Stimulated activated CD8-positive, alpha-beta memory T cell treated with anti-CD3 and anti-CD28 coated beads, Interleukin-15, amount 100 ng/mL, for 24 hours (primary cell): ENCODE measurements at places on chromosomes 6 and 20.

- no peak for DNase-seq
Observed at GRCh38 chr6:55604021-55604420, 25.0 kb upstream of the HMGCLL1 start.

GRCh38 chr6:57135885-57136284, 36.2 kb upstream of the BAG2 start:
- DNase-seq = no peak

GRCh38 chr6:44702292-44702691, 314.8 kb downstream of the CDC5L start:
- DNase-seq = no peak

DNA sequence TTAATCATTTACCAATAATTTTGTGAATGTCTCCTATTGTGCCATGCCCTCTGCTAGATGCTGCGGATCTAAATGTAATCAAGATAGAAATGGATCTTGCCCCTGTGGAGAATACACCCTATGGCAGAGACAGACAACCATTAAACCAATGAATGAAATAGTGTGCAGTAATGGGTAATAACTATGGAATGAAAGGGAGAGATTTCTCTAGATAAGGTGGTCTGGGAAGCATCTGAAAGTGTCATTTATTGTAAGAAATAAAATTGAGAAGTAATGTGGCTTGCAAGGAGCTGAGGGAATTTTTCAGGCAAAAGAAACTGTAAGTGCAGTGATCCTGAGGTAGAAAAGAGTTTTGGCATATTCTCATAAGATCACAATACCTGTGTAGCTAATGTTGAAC, 430.0 kb downstream of the LMBRD1 start:
- DNase-seq = no peak

DNA sequence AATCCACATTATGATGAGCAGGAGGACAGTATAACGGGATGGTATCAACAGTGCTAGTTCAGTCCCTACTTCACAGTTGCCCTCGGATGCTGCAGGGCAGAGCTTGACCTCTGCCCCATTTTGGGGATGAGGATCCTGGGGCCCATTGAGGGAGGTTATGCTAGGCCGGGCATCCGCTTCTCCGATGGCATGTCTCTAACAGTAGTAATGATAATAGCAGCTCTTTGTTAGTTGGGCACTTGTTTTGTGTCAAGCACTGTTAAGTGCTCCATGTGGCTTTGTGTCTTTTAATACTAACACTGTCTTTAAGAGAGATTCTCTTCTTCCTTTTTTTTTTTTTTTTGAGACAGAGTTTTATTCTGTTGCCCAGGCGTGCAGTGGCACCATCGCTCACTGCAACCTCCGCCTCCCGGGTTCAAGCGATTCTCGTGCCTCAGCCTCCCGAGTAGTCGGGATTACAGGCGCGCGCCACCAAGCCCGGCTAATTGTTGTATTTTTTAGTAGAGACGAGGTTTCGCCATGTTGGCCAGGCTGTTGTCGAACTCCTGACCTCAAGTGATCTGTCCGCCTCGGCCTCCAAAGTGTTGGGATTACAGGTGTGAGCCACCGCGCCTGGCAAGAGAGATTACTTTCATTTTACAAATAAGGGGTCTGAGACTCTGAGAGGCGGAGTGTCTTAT, 1.1 kb downstream of the MAPRE1 start:
- DNase-seq = no peak

DNA sequence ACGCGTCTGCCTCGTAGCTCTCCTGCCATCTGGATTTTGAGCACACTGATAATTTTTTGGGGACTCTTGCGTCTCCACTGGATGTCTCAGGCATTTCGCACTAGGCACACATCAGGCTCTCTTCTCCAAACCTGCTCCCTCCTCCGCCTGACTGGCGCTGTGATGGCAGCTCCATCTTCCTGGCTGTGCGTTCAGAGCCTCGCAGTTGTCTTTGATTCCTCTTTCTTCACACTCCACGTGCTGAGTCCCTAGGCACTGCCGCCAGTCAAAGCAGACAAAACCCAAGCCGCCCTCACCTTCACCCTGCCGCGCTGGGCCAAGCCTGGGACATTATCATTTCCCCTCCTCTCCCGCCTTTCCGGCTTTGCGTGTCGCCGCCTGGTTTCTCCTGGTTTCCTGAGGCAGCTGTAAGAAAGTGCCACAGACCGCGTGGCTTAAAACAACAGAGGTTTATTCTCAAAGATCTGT, 778 bp downstream of the PSMG4 start:
- DNase-seq = no peak

DNA sequence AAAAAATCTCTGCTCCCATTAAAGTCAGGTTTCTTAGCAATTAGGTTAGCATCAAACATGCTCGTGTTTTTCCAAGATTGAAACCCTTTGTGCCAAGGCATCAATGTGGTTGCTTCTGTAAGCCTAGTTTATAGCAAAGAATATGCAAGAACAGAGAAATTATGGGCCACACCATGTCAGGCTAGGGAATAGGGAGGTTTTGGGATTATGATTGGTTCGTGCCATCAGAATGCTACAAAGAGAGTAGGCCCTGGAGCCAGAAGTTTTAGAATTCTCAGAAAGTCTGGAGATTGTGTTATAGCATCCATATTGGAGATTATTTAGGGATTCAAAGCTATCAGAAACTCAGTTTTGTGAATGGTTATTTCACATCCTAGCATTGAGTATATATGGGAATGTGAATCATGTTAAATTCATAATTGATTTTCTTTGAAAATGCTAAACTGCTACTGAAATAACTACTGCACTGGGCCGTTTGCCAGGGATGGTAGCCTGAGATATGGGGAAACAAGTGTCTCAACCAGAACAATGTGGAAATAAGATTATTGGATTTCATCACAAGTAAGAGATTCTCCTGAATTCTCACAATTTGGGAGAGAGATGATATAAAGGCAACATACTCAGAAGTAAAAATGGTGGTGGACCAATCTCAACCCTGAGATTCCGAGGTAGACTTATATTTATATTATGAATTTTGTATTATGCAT, 45.3 kb downstream of the ZNF292 start:
- no peak for DNase-seq

- DNase-seq = no peak
Observed at GRCh38 chr6:3926150-3926482, 76.9 kb downstream of the FAM50B start.

DNA sequence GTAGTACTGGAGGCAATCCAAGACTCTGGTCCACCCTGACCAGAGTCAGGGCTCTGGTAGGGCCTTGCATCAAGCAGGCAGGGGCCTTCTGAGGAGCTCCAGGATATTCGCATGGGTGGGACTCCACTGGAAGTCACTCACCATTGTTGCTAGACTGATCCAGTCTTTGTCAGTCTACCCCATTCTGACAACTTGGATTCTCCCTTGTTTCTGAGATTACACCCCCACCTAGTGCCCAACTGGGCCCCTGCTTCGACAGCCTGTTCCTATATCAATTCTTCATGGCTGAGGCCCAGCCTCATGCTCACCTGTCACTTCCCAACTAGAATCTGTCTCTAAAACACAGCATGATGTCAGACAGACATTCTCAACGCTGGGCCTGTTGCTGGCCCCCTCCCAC, 5.2 kb downstream of the SLC35D3 start:
- DNase-seq = no peak
